ENCODE measurements at places on chromosomes 4 and X.

DNA sequence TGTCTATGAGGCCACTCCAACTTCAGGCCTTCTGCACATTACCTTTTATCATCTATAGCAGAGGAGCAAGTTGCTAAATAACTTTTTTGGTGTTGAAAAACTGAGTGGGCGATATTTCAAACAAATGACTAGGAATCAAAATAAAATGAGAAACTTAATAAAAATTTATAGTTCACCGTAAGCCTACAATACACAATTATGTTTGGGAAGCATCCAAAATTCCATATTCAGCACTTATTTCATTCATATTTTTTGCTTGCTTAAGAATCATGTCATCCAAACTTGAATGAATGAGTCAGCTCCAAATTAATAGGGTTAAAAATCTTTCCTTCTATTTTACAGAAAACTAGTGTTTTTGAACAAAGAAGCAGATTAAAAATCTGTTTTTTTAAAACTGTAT is 119.1 kb downstream of the SH3RF1 start:
- no peak for DNase-seq

DNA sequence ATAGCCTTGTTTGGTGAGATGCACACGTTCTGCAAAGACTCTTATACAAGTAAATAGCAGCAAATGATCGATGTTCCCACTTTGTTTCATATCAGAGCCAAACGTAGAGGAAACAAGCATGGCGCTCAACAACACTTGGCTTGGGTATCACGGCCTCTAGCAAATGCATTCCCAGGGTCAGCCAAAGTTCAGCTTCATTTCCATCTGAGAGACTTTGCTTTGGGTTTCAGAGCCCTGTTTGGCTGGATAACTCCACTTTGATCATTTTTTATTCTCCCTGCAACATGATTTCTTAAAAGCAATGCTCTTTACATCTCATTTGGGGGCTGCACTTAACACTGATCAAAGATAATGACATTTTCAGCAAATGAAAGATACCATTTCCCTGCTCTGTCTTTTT is 199.2 kb upstream of the FAM9B start:
- no peak for DNase-seq

- DNase-seq: no peak
Observed at GRCh38 chr4:138892483-138893407, 122.8 kb upstream of the NOCT start.

GRCh38 chr4:6983544-6984142 is 59.5 kb upstream of the TADA2B start:
- no peak for DNase-seq

DNA sequence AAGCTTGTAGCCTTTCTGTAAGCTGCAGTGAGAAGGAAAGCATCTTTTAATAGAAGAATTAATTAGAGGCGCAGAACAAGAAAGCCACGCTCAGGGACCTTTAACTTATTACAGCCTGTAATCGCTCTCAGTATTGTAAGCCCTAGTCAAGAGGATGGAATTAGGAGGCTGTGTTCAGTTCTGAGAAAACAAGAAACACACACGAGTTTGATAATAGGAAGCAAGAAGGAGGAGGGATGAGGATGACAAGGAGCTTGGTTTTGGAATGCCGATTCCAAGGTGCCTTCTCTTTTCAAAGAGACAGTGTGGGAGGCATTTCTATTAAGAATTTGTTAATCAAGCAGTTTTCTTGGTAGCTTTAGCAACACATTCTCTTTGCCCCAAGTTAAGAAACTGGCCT is 69.3 kb downstream of the NYX start:
- no peak for DNase-seq

DNA sequence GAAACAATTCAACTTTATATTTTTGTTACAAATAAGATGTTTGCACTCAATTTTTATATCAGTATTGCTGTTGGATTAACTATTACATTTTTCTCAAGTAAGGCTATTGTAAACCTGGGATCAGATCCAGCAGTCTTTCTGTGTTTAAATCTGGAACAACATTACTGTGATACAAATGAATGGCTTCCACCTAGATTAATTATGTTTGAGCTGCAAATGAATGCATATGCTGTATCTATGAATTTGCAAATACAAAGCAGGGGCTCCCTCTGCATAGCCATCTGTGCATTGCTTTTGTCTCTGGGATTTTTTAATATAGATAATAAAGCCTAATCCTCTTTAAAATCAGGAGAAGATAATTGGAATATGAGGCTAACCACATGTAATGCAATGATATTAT is 69.8 kb upstream of the NEIL3 start:
- DNase-seq: no peak

GRCh38 chr4:75235359-75235951 is 278.7 kb downstream of the RCHY1 start:
- no peak for DNase-seq

- DNase-seq: no peak
Observed at GRCh38 chr4:89123451-89123851, 12.1 kb downstream of the TIGD2 start.

GRCh38 chr4:79043138-79043537 is 103.9 kb upstream of the PAQR3 start:
- DNase-seq: no peak

- peak; percentile 59 for DNase-seq
Observed at GRCh38 chr4:145482209-145483037, 770 bp downstream of the SMAD1 start.

- no peak for DNase-seq
Observed at GRCh38 chr4:185956544-185956940, 112.4 kb upstream of the TLR3 start.

DNA sequence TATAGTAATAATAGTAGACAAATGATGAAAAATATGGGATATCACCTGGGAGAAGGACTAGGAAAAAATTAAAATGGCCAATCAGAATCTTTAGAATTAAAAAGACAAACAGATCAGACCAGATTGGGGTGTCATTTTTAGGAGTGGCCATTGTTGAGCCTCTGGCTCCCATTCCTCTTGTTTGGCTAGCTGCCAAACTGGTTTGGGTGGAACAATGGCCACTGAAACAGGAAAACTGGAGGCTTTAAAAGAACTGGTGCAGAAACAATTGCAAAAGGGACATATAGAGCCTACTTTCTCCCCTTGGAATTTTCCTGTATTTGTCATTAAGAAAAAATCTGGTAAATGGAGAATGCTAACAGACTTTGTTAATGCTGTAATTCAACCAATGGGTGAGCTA is 294.8 kb upstream of the DKK2 start:
- no peak for DNase-seq

DNA sequence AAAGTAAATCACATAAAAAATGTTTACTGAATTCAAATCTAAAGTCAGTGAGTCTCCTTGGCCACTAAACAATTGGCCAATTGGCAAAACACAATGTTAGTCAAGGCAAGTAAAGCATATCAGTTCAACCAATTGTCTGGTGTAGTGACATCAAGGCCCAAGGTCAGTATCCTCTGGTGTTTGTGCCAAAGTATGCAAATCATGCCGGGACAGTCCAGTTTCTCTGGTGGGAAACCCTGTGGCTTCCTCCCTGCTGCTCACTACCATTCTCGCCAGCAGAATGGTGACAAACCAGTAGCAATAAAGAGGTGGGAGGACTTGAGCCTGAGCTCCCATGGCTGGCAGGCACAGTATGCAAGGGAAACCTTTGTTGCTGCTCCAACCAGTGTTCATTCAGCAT is 314.9 kb upstream of the FGF13 start:
- no peak for DNase-seq

DNA sequence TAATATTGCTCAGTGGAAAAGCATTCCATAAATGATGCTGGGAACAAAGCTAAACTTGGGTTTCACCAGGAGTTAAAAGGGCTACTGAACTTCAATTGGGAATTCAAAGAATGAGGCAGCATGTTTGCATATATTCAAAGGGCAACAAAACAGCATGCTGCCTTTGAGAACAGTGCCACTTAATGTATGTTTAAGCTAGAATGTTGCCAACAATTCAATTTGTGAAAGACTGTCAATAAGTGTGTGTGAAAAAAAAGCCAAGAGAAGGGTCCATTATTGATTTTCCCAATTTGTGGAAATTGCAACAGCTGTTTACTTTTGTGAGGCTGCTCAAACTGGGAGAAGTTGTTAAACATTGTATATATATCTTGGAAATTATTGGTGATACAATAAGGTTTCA is 701.9 kb upstream of the ACTRT1 start:
- peak; percentile 2 for DNase-seq

GRCh38 chr4:152572417-152573086 is 36.7 kb upstream of the FBXW7 start:
- DNase-seq: no peak

GRCh38 chr4:139955600-139955999 is 198.4 kb downstream of the MAML3 start:
- peak; percentile 36 for DNase-seq

DNA sequence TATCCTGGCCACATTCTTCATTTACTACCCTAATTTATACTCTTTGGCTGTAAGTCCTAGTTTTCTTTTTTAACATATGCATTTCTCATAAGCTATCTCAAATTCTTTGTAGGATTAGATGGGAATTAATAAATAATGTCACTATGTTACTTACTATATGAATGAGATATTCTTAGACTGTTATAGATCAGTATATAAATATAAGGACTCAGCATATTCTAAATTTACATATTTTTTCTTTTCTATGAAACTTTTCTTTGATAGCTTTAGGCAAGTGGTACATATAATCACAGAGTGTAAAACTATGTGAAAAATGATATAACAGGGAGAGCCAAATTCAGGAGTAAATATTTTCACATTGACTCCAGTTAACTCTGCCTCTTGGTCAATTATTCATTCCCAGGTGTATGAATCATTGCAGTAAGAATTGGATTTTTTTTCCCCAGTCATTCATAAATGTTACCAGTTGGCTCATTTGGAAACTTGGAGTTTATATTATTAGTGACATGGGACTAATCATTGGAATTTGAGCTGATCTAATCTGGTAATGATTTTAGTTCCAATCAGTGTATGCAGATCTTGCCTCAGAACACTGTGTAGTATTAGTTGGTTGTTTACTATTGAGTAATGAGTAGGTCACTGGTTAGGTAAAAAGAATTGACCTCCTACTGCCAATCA is 25.3 kb downstream of the FHIP1A start:
- no peak for DNase-seq

GRCh38 chr4:17492876-17493275 is 19.0 kb downstream of the QDPR start:
- DNase-seq: no peak

- no peak for DNase-seq
Observed at GRCh38 chr4:95360906-95361695, 187.7 kb downstream of the UNC5C start.

DNA sequence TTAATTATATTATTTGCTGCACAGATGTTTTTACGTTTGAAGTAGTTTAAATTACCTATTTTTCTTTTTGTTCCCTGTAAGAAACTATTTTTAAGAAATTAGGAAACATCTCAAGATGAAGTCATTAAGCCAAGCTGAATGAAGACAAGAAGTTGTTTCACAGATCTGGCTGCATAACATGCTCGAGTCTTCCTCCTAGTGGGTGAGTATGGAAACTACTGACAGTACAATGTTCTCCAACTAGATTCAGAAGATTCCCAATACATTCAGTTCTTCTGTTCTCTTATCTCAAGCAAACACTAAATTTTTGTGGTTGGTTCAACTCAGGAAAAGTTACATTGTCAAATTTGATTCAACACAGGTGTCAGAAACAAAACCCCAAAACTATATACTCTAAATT is 256.8 kb upstream of the VCX start:
- DNase-seq: peak; percentile 4

DNA sequence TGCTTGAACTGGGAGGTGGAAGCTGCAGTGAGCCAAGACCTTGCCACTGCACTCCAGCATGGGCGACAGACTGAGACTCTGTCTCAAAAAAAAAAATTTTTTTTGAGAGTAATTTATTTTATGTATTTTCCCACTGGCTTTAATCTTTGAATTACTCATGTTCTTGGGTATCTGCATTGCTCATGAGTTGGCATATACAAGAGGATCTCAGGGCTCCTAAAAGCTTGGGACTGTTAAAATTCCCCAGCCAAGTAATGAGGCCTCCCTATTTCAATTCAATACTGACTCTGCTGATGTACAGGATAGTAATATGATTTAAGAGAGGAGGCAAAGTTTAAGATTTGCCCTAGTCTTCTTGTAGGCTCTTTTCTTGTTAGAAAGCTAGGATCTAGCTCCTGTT is 6.2 kb downstream of the IL21 start:
- DNase-seq: no peak

DNA sequence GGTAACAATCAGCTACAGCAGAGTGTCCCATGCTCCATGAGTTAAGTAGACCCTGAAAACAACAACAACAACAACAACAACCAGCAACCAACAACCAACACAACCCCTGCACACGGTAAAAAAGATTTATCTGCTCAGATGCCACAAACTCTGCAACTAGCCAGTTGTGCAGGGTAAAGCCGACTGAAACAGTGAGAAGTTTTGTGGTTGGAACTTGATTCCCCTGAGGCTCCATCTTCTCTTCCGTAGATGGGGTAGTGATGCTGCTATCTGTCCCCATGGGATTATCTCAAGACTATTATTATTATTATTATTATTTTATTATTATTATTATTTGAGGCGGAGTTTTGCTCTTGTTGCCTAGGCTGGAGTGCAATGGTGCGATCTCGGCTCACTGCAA is 50.6 kb upstream of the RAPGEF2 start:
- DNase-seq: no peak

- DNase-seq: no peak
Observed at GRCh38 chr4:4789462-4789861, 70.0 kb upstream of the MSX1 start.

GRCh38 chr4:81418572-81418971 is 53.1 kb downstream of the RASGEF1B start:
- DNase-seq: no peak

- peak; percentile 73 for DNase-seq
Observed at GRCh38 chrX:70444326-70444945, at the start of gene DLG3. Gene DLG3, plus strand, starts transcription at chrX:70444835. Its CDS starts 367 bp downstream, at chrX:70445202.

DNA sequence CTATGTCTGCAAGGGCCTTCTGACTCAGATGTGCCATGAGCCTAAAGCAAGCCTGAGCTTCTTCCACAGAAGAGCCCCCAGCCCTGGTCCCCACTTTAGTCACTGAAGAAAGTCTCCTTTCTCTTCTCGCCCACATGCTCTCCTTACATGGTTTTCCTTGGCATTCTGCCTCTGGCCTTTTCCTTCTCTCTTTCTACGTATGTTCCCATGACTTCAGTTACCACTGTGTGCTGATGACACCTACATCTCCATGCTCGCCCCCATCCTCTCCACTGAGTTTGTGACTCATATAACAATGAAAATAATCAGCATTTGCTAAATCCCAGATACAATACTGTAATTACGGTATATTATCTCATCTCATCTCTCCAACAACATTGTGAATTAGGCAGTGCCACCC is 149.3 kb downstream of the AMMECR1 start:
- no peak for DNase-seq
